ENCODE measurements at places on chromosomes 1 and 21. TPM values are rescaled to one million over a fixed set of nuclear protein-coding genes. Genes with fewer than 3 reads are reported as not detected.

- no peak for DNase-seq
Measured at GRCh38 chr1:198201956-198202784, 45.4 kb downstream of the NEK7 start.

DNA sequence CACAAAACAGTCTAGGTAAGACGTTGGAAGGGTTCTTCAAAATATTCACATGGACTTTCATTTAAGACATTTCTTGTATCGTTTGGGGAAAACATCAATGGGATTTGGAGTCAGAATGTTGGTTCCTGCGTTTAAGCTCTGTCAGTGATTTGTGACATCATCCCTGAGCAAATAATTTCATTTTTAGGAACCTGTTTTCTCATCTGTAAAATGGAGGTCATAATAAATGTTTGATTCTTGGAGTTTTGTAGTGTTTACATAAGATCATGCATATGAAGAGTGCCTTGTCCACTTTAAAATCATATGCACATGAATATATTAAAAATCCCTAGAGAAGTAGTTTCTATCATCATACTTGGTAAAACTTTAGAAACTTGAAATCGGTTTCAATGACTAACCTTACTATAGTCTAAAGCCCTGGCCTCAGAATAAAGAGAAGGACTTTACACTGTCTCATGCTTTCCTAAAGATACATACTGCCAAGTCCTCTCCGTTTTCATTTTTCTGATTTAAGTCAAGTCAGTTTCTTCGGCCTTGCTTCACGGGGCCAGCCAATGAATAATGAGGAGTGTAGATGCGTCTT is 178.4 kb downstream of the ADSS2 start:
- DNase-seq: no peak

GRCh38 chr1:210384625-210385024 is 55.9 kb downstream of the HHAT start:
- no peak for DNase-seq

DNA sequence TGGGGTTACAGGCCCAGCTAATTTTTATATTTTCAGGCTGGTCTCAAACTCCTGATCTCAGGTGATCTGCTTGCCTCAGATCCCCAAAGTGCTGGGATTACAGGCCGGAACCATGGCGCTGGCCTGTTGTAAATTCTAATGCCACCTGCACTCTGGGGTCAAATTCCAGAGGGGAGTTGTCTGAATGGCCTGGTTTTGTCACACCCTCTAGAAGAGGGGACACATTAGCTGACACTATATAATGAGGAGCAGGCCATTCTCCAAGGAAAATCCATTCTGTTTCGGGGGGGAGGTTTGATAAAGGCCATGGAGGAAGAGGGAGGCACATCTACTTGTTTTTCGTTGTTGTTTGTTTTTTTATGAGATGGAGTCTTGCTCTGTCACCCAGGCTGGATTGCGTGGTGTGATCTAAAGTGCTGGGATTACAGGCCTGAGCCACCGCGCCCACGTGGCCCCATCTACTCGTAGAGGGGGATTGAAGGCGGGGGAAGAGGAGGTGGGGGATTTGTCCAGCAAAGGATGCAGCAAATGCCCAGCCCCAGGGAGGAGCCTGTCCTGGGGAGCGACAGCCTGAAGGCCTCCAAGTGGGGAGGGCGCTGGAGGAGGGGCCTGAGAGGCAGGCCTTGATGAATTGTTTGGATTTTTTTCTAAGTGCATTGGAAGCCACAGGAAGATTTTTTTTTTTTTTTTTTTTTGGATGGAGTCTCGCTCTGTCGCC is 78.4 kb upstream of the SLC45A1 start:
- no peak for DNase-seq

GRCh38 chr1:27609210-27609555 is 5.2 kb upstream of the AHDC1 start:
- DNase-seq: no peak

- DNase-seq: no peak
Measured at GRCh38 chr1:181397845-181398244, 85.5 kb upstream of the CACNA1E start.

DNA sequence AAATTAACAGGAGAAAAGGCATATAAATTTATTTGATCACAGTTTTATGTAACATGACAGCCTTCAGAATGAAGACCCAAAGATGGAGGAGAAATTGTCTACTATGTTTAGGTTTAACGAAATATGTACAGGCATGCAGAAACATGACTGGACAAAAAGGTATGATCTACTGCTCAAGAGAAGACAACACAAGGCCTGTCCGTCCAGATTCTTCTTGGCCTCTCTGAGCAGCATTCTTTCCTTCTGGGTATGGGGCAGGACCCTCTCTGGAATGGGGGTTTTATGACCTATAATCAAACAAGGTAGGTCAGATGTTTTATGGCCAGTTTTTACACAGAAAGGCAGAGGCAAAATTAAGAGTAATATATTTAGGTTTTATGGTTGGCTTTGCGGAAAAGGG is 13.5 kb upstream of the SYNJ1 start:
- DNase-seq: no peak

- DNase-seq: no peak
Measured at GRCh38 chr21:16592381-16592780, 862.6 kb downstream of the USP25 start.

DNA sequence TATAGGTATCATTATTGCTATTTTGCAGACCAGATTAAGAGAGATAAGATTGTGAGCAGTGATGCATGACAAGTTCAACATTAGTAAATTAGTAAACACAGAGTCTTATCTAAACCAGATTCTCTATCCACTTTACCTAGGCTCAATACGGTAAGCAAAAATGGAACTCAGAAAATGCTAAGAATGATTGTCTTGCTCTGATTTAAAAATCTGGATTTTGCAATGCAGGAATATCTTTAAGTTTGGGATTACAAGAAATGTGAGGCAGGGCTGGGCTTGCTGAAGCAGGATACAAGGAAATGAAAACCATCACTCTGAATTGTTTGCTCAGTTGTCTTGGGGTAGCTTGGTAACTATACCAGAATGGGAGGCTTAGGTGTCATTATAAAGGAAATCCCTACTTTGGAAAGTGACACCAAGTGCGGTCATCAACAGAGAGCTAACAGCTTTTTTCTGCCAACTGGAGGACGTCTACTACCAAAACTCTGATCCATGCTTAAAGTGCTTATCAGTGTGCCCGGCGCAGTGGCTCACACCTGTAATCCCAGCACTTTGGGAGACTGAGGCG is 332.7 kb upstream of the RUNX1 start:
- no peak for DNase-seq

GRCh38 chr1:2134266-2134620 is 60.3 kb downstream of the FAAP20 start:
- DNase-seq: no peak

GRCh38 chr1:59755069-59755685 is 59.6 kb upstream of the HOOK1 start:
- DNase-seq: no peak

DNA sequence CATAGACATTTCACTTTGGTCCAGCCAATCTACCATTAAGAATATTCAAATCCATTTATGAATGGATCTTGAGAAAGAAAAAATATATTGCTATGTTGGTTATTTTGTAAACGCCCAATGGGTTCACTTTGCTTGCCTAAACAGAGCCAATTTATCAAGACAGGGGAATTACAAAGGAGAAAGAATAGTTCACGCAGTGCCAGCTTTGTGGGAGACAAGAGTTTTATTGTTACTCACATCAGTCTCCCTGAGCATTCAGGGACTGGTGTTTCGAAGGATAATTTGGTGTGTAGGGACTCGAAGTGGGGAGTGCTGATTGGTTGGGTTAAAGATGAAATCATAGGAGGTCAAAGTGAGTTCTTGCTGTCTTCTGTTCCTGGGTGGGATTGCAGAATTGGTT is 135.3 kb downstream of the GABPA start:
- no peak for DNase-seq

DNA sequence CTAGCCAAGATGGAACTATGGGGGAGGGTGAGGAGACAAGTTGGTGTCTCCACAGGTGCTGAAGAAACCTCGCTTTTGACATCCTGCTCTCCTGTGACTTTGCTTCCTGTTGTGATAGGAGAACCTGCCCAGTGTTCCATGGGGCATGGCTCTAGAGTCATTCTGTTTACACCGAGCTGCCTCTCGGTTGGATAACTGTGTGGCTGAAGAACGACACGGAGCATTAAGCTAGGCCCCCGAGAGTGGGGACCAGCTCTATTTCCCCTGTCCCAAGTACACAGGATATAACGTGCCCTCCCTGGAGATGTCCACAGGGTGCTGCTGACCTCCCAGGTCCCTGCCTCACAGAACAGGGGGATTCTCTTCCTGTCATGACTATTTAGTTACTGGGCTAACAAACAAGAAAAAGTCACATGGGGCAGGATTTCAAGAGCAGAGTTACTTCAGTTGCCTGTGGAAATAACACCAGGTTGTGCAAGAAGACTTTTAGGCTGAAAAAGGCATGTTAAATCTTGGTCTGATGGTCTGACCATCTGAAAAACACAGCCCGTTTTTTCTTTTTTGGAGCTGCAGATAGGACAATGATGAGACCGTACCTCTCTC is 29.4 kb upstream of the PPP2R5A start:
- DNase-seq: no peak

- DNase-seq: no peak
Measured at GRCh38 chr1:223852337-223852736, 6.6 kb upstream of the TP53BP2 start.

DNA sequence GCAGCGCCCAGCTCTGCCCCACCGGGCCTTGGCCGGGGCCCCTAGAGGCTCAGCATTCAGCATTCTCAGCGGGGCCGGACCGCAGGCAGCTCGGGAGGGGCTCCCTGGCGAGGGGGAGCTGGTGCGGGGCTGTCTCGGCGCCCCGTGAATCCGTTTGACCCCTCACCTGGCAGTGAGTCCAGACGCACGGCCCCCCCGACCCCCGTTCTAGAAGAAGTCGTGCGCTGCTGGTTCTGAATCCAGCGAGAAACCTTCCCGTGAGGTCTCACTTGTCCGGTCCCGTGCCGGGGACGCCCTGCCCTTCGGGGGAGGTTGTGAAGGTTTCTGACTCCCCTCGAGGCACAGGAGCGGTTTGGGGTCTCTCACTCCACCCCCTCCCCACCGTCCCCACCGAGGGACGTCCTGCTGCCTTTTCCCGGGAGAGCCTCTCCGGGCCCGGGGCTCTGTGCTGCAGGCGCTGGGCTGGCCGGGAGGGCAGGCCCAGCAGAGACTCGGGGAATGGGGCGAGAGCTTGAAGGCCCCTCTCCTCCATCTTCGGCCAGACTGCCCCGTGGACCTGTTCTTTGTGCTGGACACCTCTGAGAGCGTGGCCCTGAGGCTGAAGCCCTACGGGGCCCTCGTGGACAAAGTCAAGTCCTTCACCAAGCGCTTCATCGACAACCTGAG is 655 bp downstream of the COL6A1 start:
- DNase-seq: no peak

DNA sequence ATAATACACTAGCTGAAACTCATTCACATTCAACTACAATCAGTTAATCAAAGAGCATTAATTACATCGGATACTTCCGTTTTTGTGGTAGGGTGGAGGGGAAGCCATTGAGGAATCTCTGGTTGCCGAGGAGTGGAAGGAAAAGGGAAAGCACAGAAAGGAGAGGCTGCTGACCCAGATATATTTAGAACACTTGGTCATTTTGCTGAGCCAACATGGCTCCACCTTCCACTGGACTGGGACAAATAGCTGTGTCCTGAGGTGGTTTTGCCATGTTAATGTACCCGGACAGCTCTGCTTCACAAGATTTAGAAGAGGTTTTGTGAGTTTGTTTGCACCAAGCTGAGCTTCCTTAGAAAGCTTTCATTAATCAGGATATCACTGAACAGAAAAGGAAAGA is 26.2 kb downstream of the ASTN1 start:
- no peak for DNase-seq

DNA sequence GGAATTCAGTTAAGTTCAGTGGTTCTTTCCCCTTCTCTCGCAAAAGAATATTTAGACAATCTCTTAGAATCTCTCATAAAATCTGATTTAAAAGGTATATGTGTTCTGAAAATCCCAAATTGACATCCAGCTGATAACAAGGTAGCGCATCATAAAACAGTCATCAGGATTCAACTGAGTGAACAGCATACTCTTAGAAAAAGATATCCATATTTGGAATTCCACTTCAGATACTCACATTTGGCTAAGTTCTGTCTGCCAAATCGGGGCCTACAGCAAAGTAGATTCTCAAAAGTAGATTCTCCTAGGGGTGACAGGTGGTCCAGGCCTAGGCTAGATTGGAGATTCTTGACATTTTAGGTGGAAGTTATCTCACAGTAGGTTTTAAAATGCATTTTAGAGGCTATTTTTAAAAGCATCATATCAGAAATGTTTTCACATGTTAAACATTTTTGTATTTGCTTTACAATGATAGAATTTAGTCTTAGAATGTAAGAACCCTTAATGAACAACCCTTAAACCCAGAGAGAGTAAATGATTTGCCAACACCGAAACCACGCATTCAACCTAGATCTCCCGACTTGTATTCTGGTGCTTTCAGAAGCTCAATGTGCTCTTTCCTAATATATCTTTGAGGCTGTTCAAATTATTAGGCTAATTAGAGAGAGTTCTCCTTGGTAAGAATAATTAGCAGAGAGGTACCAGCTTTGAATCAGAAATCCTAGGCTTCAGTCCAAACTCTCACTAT is 318.9 kb downstream of the LMO4 start:
- DNase-seq: no peak

GRCh38 chr21:18550361-18550760 is 146.8 kb upstream of the TMPRSS15 start:
- DNase-seq: no peak

DNA sequence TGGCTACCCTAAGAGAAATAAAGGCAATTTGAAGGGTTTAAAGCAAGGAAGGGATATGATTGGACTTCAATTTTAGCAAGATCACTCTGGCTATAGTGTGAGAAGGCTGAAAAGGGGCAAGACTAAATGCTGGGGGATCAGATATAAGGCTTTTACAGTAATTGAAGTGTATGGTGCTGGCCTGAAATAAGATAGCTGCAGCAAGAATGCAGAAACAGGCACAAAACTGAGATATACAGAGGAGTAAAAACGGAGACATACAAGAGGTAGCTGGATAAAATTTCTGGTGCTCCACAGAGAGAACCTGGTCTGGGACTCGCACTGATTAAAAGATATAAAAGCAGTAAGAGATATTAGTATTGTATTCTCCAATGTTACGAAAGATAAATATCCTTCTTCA is 92.0 kb downstream of the DENND1B start:
- no peak for DNase-seq

ZNF695 gene
- not detected for total RNA-seq

ZNF691 gene
- total RNA-seq: 4.4 TPM

CLCA4 gene
- total RNA-seq: not detected

VWA1 gene
- total RNA-seq: 23.6 TPM

LRRC53 gene
- not detected for total RNA-seq

ST6GALNAC3 gene
- total RNA-seq: 1.4 TPM

RUNX3 gene
- 6.8 TPM for total RNA-seq
